Left ventricle myocardium inferior (tissue), 1 donor: ENCODE measurements at places on chromosomes 2 and 18.

DNA sequence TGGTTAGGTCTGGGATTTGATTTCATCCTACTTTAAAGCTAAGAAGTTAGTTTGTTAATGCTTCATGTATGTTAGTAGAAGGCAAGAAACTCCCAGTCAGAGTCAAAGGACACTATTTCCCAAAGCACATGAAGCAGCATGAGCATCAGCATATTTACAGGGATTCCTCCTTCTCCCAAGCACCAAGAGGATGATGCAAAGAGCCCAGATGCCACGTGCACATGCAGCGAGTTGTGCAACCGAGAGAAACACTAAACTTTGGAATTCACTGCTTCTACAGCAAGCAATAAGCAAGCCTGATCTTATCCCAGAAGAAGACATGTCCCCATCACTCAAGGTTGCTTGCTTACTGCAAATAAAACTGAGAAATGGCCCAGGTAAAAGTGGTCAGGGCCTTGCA, 32.5 kb downstream of the CPO start:
- H3K27ac ChIP-seq: no peak overlapping the region
- H3K27me3 ChIP-seq: no peaks in the 10 kb centered on the region
- H3K36me3 ChIP-seq: no peaks in the 10 kb centered on the region
- no peak for DNase-seq

DNA sequence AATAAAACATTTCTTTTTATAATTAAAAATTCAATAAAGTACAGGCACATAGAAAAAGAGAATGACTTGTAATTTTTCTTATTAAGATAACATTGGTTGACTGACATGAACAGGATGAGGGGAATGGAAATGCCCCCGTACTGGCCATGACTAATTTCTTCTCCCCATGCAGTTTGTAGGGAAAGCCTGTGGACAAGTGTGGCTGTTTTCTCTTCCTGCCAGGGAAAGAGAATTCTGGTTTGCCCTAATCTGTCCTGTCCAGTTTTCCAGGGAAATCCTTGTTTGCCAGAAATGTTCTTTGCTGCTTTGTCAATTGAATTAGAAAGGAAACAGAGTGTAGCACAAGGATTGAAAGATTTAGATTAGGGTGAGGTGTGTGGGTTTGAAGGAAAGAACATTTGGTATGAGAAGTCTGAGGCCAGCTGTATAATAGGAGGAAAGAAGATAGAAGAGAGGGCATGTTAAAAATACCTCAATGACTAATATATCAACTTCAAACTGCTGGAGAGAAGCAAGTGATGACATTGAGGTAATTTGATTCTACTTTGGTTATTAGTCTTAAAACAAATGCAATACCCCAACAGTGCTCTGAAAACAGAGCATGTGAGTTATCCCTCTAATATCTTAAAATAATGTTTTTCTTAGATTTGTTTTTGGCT, 593.9 kb upstream of the ZNF804A start:
- H3K4me3 ChIP-seq: no peak overlapping the region
- DNase-seq: no peak
- peaks cover 13% of the 10 kb centered on the region for H3K4me1 ChIP-seq
- no peaks in the 10 kb centered on the region for H3K27me3 ChIP-seq
- no peaks in the 10 kb centered on the region for H3K36me3 ChIP-seq

- no peaks in the 10 kb centered on the region for H3K27me3 ChIP-seq
- H3K27ac ChIP-seq: peak overlapping the region; percentile 52
- H3K4me1 ChIP-seq: peaks cover 18% of the 10 kb centered on the region
- peak overlapping the region; percentile 44 for H3K4me3 ChIP-seq
- no peaks in the 10 kb centered on the region for H3K36me3 ChIP-seq
- DNase-seq: peak; percentile 61
Observed at GRCh38 chr2:235087832-235088495, 136.1 kb downstream of the SH3BP4 start.

DNA sequence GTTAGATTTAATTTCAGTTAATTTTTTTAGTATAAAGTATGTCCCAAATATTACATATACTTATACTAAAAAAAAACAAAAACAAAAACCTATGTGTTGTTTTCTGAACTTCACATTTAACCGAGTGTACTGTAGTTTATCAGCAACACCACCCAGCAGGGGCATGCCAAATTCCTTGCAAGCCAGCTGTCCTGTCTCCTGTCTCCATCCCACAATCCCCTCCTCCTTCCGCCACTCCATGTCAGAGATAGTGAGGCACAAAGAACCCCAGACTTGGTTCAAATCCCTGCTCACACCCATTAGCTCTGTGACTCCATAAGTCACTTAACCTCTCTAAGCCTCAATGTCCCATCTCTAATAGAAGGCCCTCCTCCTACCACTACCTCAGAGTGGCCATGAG, 9.4 kb downstream of the CHST10 start:
- H3K36me3 ChIP-seq: peaks cover 28% of the 10 kb centered on the region
- H3K4me1 ChIP-seq: peaks cover 42% of the 10 kb centered on the region
- H3K27me3 ChIP-seq: no peaks in the 10 kb centered on the region

DNA sequence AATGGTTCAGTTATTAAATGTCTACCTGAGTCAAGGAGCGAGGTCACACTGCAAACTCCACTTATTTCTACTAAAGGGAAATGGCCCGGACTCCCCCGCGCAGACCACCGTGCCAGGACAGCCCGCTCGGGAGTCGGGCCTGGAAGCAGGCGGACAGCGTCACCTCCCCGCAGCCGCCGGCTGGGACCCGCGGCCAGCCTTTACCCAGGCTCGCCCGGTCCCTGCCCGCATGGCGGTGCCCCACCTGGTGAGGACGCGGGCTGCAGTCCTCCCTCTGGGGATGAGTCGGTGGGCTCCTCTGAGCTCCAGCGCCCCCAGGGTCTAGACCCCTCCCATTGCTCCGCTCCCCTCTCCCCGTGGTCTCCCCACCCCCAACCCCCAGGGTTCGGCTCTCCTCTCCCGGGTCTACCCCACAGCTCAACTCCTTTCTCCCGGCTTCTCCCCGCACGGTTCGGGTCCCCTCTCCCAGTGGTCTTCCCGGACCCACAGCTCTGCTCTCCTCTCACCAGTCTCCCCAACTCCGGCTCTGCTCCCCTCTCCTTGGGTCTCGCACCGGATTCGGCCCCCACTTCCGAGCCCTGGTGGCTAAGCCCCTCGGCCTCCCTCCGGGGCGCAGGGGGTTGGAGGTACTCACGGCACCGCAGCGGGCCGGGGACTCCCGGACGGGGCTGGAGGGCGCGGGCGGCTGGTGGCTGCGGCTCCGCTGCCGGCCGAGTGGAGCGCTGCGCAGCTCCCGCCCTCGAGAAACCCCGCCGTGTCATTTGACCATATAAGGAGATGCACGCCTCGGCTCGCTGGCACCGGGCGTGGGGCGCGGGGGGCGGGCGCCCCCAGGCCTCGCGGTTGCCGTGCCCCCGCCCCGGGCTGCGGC, at the start of gene FHL2:
Gene FHL2, minus strand, starts transcription at position 716 of the 871 bp plus-strand sequence. CDS start 12,535 bp downstream, outside the sequence.
- peaks cover 76% of the 10 kb centered on the region for H3K4me1 ChIP-seq
- H3K27me3 ChIP-seq: peaks cover 25% of the 10 kb centered on the region
- peak within 1 kb of the TSS; percentile 68 for H3K4me3 ChIP-seq

- no peak for DNase-seq
- H3K27ac ChIP-seq: no peak overlapping the region
- no peaks in the 10 kb centered on the region for H3K36me3 ChIP-seq
- peaks cover 40% of the 10 kb centered on the region for H3K4me1 ChIP-seq
- H3K4me3 ChIP-seq: no peak overlapping the region
Observed at GRCh38 chr2:127078666-127079270, 28.2 kb downstream of the BIN1 start.

DNA sequence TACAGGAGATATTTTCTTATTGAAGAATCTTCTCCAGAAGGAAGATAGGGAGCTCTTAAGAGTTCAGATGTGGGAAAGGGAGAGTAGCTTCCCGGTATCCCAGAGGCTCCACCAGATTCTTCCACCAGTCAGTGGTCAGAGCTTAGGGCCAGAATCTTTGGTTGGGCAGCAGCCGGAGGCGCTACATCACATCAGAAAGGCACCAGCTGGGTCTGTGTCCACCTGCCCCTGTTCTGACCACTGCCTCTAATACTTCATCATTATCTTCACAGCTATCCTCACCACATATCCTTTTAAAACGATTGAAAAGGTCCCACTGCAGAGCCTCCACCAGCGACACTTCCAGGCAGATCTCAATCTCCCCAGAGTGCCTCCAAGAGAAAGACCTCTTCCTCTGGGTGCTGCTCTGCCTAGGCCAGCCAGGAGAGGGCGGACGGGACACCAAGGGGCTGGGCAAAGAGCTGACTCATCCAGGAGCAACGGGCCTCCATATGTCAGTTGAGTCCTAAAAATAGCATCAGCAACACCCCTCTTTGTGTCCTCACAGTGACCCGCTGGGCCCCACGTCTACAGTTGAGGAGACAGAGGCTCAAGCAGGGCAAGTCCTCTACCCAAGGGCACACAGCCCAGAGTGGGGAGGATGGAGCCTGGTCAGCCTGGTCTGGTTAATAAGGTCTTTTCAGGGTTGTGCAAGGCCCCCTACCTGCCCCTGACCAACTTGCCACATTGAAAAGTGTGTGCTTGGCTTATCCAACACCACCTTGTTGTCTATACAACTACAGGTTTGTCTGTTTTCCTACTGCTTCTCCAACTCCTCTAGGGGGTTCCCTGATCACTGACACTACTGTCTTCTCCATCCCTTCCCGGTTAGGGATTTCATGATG, 81.2 kb downstream of the ADD2 start:
- H3K36me3 ChIP-seq: no peaks in the 10 kb centered on the region
- peaks cover 6% of the 10 kb centered on the region for H3K4me1 ChIP-seq
- H3K27ac ChIP-seq: no peak overlapping the region
- peaks cover 4% of the 10 kb centered on the region for H3K27me3 ChIP-seq
- no peak overlapping the region for H3K4me3 ChIP-seq

DNA sequence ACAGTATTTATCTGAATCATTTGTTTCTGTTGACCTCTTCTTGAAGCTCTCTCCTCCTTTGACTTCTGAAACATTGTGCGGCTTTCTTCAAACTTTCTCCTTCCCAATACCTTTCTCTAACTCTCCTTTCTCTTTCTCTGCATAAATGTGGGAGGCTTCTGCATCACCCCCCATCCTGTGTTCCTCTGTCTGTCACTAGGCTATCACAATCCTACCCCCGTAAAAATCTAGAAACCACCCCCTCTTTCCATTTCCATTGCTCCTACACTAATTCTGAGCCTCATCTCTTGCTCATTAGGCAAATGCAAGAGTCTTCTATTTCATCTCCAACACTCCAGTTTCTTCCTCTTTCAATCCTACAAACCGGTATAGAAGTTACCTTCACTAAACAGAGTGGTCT, 32.2 kb upstream of the ZNF385B start:
- no peak overlapping the region for H3K27ac ChIP-seq
- no peaks in the 10 kb centered on the region for H3K27me3 ChIP-seq
- no peaks in the 10 kb centered on the region for H3K4me1 ChIP-seq
- no peak overlapping the region for H3K4me3 ChIP-seq

- H3K36me3 ChIP-seq: no peaks in the 10 kb centered on the region
- no peaks in the 10 kb centered on the region for H3K27me3 ChIP-seq
- no peak overlapping the region for H3K4me3 ChIP-seq
Observed at GRCh38 chr2:139083121-139083520, 302.9 kb upstream of the NXPH2 start.

DNA sequence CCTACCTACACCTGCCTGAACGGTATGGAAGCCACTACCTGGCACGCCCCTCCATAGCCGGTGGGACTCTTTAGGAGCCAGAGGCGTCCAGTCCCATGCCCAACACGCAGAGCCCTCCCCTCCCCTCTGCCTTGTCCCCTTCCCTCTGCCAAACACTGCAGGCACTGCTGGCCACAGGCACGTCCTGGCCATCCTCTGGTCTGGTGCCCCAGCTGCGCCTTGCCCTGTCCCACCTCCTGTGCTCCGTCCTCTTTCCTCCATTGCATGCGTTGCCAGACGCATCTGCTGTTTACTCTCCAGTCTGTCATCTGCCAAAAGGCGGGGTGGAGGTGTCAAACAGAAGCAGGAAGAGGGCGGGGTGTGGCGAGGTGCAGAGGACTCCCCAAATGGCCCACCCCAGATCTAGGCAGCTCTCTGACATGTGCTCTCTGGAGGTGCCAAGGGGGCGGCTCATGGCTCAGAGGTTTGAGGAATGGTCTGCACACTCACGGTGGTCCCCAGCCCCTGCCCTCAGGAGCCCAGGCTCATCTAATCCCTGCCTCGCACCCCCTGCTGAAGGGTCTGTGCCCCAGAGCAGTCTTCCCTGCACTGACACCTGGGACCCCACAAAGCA, 45.1 kb downstream of the HS6ST1 start:
- no peaks in the 10 kb centered on the region for H3K27me3 ChIP-seq
- no peak for DNase-seq
- H3K4me1 ChIP-seq: peaks cover 11% of the 10 kb centered on the region
- H3K27ac ChIP-seq: no peak overlapping the region

GRCh38 chr2:174634130-174635014, 36.8 kb upstream of the WIPF1 start:
- H3K36me3 ChIP-seq: no peaks in the 10 kb centered on the region
- peaks cover 43% of the 10 kb centered on the region for H3K4me1 ChIP-seq
- peak overlapping the region; percentile 46 for H3K4me3 ChIP-seq

- no peaks in the 10 kb centered on the region for H3K27me3 ChIP-seq
- peaks cover 12% of the 10 kb centered on the region for H3K36me3 ChIP-seq
- peak overlapping the region; percentile 12 for H3K4me3 ChIP-seq
- peak overlapping the region; percentile 95 for H3K27ac ChIP-seq
- DNase-seq: peak; percentile 89
- peaks cover 100% of the 10 kb centered on the region for H3K4me1 ChIP-seq
Observed at GRCh38 chr2:20617081-20617575, 33.8 kb downstream of the HS1BP3 start.

DNA sequence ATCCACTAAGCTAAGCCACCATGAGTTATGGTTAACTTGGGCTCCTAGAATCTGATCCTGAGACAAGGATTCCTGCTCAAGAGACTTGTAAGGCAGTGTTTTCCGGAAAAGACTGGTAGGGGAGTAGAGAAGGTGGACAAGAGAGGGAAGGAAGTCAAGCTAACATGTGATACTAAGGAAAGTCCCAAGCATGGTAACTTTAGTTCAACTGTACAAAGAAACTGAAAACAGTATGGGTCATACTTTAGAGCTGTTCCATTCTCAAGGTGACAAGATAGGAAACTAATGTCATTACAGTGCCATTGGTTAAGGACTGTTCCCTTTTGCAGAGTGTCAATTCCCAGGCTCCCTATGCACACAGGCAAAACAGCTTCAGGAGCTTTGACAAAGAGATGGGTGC, 5.8 kb downstream of the MYO5B start:
- no peaks in the 10 kb centered on the region for H3K36me3 ChIP-seq
- no peak overlapping the region for H3K27ac ChIP-seq
- H3K4me1 ChIP-seq: peaks cover 9% of the 10 kb centered on the region
- H3K4me3 ChIP-seq: no peak overlapping the region
- no peak for DNase-seq
- H3K27me3 ChIP-seq: peaks cover 86% of the 10 kb centered on the region

DNA sequence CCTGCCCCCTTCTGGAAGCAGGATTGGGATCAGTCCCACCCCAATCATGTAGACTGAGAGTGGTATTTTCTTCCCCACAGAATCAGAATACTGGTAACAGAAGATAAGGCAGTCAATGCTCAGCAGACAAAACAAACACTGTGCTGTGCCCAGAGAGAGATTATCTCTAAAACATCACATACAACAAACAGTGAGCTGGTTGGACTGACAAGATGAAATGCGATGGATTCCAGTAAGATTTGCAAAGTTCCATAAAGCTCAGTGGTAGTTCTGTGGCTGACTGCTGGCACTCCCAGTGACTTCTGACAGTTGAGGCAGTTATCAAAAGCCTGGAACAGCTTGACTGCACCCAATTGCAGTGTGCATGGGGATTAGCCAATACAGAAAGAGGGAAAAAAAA, 311.5 kb upstream of the MGAT5 start:
- no peak overlapping the region for H3K4me3 ChIP-seq
- H3K4me1 ChIP-seq: peaks cover 11% of the 10 kb centered on the region
